Stimulated activated CD8-positive, alpha-beta memory T cell treated with anti-CD3 and anti-CD28 coated beads, Interleukin-7, amount 100 ng/mL, for 1 hour (primary cell): ENCODE measurements at places on chromosomes 6 and 20.

DNA sequence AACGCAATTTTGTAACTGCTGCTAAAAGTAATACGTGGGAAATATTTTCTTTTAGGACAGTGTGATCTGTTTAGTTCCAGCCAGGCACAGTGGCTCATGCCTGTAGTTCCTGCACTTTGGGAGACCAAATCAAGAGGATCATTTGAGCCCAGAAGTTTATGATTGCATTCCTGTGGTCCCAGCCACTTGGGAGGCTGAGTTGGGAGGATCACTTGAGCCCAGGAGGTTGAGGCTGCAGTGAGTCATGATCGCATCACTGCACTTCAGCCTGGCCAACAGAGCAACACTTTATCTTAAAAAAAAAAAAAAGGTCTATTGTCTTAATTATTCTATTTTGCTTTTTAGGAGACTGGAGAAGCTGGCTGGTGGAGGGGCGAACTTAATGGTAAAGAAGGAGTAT is 101.5 kb downstream of the CD2AP start:
- DNase-seq = no peak

DNA sequence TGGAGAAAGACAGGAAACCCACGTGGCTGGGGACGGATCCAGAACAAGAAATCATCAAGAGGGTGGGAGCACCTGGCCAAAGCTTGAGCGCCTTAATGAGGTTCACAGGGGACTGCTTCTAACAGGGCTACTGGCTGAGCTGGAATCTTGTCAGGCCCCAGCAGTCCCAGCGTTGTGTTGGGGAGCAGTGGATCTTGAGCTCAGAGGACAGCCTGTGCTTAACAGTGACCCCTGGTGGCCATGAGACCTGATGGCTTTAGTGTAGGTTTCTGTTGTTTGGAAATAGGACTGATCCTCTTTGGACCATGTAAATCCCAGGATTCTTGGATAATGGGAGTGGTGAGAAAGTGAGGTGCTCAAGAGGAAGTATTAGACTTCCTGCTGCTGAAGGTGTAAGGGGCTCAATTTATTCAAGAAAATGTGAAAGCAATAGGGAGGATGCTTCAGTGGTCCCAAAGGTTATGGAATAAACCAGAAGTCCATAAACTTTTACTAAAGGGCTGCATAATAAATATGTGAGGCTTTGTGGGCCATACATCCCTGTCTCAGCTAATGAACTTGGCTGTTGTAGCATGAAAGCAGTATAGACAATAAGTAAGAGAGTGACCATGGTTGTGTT is 216.2 kb downstream of the NFATC2 start:
- DNase-seq = peak; percentile 17

GRCh38 chr20:25142435-25142834 is 53.1 kb upstream of the ENTPD6 start:
- no peak for DNase-seq

DNA sequence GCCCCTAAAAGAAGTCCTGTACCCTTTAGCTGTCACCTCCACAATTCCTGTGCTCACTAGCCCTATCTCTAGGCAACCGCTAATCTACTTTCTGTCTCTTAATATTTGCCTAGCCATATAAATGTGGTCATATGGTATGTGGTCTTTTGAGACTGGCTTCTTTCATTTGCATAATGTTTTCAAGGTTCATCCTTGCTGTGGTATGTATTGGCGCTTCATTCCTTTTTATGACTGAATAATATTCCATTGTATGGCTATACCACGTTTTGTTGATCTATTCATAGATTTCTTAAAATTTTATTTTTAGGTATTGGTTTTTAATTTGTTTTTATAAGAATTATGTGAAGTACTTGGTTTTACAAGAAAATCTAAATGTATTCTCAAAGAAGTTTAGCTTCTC is 70.0 kb downstream of the MAP3K4 start:
- DNase-seq = no peak

DNA sequence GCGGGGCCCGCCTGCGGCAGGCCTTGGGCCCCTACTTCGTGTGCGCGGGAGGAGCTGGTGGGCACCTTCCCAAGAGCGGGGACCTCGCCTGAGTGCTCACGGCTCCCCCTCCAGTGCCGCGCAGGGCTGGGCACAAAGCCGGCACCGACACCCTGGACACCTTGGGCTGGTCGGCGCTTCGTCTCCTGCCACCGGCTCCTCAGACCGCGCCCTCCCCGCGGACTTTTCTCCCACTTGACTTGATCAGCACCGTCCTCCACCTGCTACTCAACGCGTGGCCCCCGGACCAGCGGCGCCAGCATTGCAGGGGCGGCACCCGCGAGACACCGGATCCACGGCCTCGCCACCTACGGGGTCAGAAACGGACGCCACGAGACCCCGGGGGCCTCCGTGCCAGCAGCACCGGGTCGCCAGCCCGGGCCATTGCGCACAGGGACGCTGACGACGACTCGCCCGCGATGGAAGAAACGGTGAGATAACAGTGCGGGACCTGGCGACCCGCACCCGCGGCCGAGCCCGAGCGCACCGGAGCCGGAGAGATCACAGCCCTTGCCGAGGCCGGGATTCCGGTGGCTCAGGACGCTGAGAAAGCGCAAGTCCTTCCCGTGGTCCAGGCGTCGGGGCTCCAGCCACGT is 154.2 kb downstream of the DLL1 start:
- DNase-seq = no peak

GRCh38 chr20:35871259-35871771 is 83.0 kb downstream of the SCAND1 start:
- DNase-seq = no peak

GRCh38 chr20:47868236-47868635 is 83.0 kb upstream of the SULF2 start:
- no peak for DNase-seq

GRCh38 chr6:51855310-51856082 is 231.9 kb downstream of the PKHD1 start:
- no peak for DNase-seq

DNA sequence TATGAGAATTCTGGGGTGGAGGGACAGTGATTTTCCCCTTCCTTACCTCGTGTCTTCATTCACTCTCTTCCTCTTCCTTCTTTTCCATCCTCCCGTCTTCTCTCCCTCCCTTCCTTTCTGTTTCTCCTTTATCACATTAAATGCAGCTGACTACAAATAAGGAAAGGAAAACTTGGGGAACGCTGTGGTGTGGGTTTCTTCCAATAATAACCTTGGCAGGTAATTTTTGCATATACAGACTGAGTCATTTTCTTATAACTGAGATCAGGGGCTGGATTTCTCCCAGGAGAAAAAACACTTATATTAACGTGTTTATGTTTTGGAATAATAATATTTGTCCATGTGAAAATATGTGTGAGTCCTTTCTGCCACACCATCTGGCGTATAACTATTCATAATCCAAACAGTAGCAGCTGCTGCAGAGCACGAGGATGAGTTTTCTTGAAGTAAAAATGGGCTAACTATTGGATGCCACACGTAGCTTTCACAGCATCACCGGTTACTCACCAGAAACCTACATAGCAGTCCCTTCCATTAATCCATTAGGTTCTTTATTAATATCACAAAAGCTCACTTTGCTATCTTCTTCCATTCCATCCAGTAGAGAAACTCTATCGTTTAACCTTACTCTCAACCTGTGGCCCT is 139.2 kb upstream of the SASH1 start:
- no peak for DNase-seq

GRCh38 chr20:16587066-16587465 is 13.8 kb upstream of the KIF16B start:
- no peak for DNase-seq

GRCh38 chr6:28489366-28490204 is 26.0 kb downstream of the GPX6 start:
- no peak for DNase-seq

DNA sequence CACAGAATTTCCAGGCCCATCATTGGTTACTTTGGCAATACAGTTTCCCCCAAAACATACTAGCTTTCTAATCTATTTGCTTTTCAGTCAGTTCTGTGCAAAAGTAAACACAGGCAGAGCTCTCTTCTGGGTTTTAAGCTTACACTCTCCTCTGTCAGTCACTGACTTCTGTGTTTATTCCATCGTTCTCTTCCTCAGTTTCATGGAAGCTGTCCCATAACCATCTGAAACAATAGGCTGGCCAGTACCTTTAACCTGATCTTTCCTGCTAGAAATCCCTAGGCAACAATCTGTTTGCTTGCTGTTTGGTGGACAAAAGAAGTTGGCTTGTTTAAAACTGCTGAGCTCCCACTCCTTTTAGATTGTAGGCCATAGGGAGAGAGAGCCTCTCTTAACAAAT is 431.5 kb downstream of the HACE1 start:
- no peak for DNase-seq

GRCh38 chr6:129785047-129785755 is 75.2 kb upstream of the ARHGAP18 start:
- no peak for DNase-seq

GRCh38 chr20:36344517-36345132 is 38.5 kb downstream of the DLGAP4 start:
- no peak for DNase-seq

DNA sequence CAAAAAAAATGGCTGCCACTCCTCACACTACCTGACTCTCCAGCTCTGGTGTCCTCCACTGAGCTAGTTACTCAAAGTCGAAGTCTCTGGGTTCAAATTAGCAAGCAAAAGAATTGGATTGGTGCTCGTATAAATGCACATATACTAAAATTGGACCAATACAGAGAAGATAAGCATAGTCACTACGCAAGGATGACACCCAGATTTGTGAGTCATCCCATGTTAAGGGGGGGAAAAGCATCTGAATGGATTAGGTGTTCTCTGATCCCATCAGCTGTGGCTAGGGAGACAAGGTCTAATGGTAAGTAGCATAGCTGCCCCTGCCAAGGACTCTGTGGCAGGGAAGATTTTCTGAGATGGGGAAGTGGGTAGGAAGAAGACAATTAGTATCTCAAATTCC is 18.3 kb upstream of the AMD1 start:
- no peak for DNase-seq

DNA sequence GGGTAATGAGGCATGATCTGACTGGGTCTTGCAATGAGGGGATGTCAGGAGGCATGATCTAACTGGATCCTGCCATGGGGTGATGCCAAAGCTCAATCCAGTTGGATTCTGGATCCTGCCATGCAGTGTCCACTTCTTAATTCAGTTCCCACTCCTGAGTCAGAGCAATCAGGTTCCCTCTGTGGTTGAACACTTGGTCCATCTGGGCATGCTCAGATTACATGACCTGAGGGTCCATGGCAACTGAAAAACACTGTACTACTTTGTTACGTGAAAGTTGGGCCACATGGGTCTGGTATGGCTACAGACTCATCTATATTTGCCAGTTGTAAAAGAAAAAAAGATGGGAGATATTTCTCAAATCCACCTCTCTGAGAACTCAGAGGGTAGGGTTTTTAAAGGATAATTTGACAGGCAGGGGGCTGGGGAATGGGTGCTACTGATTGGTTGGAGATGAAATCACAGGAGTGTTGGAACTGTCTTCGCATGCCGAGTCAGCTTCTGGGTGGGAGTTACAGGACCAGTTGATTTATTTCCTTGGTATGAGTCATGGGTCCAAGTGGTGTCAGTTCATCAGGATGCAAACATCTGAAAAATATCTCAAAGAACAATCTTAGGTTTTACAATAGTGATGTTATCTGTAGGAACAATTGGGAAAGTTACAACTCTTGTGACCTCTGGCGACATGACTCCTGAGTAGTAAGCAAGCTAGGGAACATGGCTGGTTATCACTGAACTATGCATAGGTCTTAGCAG is 21.6 kb downstream of the C6orf163 start:
- DNase-seq = no peak

DNA sequence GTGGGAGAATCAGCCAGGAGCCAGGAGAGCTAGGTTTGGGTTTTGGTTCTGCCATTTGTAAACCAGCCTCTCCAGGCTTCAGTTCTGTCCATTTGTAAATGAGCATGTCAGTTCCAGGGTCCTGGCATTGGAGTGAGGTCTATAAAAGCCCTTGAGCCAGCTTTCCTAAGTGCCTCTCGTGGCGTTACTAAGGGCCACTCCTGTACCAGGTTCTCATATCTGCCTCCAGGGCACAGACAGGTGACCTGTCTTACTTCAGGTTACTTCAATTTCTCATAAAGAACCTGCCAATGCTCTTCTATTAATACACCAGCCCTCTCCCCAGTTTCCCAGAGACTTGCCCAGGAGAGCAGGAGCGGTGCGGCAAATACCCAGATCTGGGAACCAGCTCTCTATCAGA is 101.9 kb downstream of the VEGFA start:
- DNase-seq = no peak

- no peak for DNase-seq
Observed at GRCh38 chr6:56220078-56220477, 27.3 kb downstream of the COL21A1 start.

DNA sequence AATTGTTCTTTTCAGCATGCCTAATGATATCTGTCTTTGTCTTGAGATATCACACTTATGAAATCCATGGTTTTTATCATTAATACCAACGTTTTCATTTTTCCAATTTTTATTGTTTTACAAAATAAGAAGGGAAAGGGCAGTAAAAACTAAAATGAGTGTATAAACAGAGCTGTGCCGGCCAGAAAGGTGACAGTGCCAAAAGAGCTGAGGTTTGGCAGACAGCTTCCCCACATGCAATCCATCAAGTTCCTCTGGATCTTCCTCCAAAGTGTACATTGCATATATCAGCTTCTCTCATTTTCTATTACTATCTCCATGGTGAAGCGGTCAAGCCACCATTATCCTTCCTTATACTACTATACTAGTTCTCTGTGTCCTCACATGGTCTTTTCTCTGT is 10.1 kb upstream of the TMEM244 start:
- DNase-seq = no peak

DNA sequence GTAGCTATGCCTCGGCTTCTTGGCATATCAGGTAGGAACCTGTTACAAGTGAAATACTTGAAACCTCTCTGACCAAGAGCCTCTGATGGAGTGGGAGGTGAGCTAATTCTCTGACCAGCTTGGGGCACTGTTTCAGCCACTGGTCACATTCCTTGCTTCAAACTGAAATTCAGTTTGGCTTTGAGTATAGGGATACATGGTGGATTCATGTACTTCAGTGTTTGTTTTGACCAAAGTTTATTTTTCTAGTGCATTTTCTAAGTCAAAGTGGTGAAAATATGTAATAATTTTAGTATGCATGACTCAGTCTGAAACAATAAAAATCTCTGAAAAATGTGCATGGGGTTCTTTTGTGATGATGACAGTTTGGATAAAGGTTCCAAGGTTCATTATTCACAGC is 18.6 kb downstream of the TTPAL start:
- no peak for DNase-seq

- DNase-seq = no peak
Observed at GRCh38 chr6:35651244-35651643, 37.5 kb downstream of the FKBP5 start.

DNA sequence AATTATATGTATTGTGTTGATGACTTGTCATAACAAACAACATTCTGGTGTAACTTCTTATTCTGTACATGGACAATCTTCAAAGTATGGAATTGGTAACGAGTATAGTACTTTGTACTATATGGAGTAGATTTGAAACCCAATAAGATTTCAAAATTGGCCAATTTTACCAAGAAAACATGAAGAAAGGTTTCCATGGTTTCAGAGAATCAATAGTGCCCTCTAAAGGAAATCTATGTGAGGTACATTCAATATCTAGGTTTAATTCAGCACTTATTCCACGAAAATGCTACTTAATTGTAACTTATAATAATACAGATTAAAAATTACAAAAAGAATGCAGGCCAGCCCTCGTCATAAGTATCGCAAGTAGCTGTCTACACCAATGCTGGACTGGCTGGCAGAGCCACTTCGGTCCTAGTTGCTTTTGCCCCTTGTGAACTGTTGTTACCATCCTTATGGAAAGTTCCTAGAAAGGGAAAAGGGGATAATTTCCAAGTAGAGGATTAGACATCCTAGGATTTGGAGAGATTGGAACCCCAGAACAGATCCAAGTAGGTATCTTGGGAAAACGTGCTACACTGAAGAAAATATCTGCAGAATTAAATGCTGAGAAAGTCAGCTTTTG is 70.9 kb downstream of the LCA5 start:
- DNase-seq = no peak
